GM12878 (cell line): ENCODE measurements at places on chromosomes 7 and 10. TPM values are rescaled to one million over a fixed set of nuclear protein-coding genes. Genes with fewer than 3 reads are reported as not detected.
A peak's percentile ranks its signal among the peaks of the same experiment; 100 is the strongest.

The CCDC146 gene
- polyA plus RNA-seq = 0.16 and 1.2 TPM in 2 replicates

The GDF10 gene
- not detected in 2 replicates for polyA plus RNA-seq

The TMEM139 gene
- polyA plus RNA-seq = 0.25 TPM in 1 of 2 replicates, not detected in the other

DNA sequence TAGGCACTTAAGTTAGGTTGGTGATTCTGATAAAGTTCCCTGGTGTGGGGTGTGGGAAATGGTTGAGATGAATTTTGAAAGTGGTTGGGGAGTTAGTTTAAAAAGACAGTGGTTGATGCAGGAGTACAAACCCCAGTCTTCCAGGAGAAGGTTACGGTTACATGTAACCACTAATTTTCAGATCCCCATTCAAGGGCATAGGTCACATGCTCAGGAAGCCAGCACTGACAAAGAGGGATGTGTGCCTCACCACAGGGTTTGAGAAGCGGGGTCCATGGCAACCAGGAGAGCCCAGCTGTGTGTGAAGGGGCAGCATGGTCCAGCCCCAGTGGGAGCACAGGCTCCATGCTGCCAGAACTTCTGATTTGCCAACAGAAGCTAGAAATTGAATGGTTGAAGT is 144.2 kb downstream of the MDFIC start:
- no peaks in the 10 kb centered on the region for H3K27me3 ChIP-seq
- H3K36me3 ChIP-seq = no peaks in the 10 kb centered on the region
- no peak overlapping the region for H3K4me3 ChIP-seq
- peaks cover 14% of the 10 kb centered on the region for H3K4me1 ChIP-seq
- peak; percentile 37 for DNase-seq

The COBL gene
- not detected in 2 replicates for polyA plus RNA-seq

The SPDYE11 gene
- 0.94 and 1.8 TPM in 2 replicates for polyA plus RNA-seq

DNA sequence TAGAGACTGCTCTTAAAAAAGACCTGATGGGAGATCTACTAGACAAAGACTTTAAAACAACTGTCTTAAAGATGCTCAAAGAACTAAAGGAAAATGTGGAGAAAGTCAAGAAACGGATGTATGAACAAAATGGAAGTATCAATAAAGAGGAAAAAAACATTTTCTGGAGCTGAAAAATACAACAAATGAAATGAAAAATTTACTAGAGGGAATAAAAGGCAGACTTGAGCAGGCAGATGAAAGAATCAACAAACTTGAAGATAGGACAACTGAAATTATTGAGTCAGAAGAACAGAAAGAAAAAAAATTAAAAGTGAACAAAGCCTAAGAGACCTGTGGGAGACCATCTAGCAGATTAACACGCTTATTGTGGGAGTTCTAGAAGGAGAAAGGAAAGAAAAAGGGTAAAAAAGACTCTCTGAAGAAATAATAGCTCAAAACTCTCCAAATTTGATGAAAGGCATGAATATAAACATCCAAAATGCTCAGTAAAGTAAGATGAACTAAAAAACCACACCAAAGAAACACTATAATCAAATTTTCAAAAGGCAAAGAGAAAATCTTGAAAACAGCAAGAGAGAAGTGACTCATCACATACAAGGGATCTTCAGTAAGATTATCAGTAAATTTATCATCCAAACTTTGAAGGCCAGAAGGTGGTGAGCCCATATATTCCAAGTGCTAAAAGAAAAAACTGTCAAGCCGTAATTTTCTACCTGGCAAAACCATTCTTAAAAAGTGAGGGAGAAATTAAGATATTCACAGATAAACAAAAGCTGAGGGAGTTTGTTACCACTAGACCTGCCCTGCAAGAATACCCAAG is 83.2 kb downstream of the SCRN1 start:
- no peaks in the 10 kb centered on the region for H3K27me3 ChIP-seq
- no peaks in the 10 kb centered on the region for H3K4me1 ChIP-seq
- no peaks in the 10 kb centered on the region for H3K36me3 ChIP-seq
- no peak for DNase-seq

- H3K4me3 ChIP-seq = peak overlapping the region; percentile 83
- H3K27ac ChIP-seq = peak overlapping the region; percentile 83
- no peaks in the 10 kb centered on the region for H3K27me3 ChIP-seq
- peaks cover 12% of the 10 kb centered on the region for H3K4me1 ChIP-seq
- no peaks in the 10 kb centered on the region for H3K36me3 ChIP-seq
These were observed 507 bp downstream of the STN1 start for GRCh38 chr10:103917302-103918052.

- H3K27me3 ChIP-seq = no peaks in the 10 kb centered on the region
- no peak for DNase-seq
- peaks cover 7% of the 10 kb centered on the region for H3K4me1 ChIP-seq
- no peak overlapping the region for H3K27ac ChIP-seq
These were observed 56.4 kb downstream of the SLC16A12 start for GRCh38 chr10:89478739-89479654.

DNA sequence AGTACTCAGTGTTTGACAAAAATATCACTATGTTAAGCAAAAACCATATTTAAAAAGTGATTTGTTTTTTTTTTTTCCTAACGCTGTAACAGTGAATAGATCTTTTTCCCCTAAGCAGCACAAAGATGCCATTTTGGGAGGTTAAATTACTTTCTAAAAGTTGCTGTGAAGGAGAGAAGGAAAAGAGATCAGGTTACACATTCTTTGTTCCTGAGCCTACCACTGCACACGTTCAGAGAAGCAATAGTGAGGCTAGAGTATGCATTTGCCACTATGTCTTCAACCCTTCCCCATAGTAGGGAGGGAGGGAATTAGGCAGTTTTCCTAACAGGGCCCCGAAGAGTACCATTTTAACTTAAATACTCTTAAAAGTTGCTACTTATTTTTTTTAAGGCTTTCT is 38.9 kb downstream of the BMPR1A start:
- DNase-seq = no peak
- H3K27me3 ChIP-seq = no peaks in the 10 kb centered on the region
- H3K4me1 ChIP-seq = peaks cover 6% of the 10 kb centered on the region; the same call in 1 of the 2 replicates
- H3K36me3 ChIP-seq = no peaks in the 10 kb centered on the region
- no peak overlapping the region for H3K4me3 ChIP-seq

- H3K27ac ChIP-seq = no peak overlapping the region
- H3K27me3 ChIP-seq = peaks cover 6% of the 10 kb centered on the region
- no peak overlapping the region; the same call in 1 of the 2 replicates for H3K4me3 ChIP-seq
- no peak for DNase-seq
- H3K36me3 ChIP-seq = no peaks in the 10 kb centered on the region
- no peaks in the 10 kb centered on the region for H3K4me1 ChIP-seq
These were observed 1.1 kb downstream of the TET1 start for GRCh38 chr10:68560943-68561864.

The MYPN gene
- polyA plus RNA-seq = not detected in 2 replicates

The AOC1 gene
- not detected in 2 replicates for polyA plus RNA-seq
